ENCODE measurements at places on chromosomes 16 and 17.

- DNase-seq, result no peak
Observed at GRCh38 chr17:32609884-32610650, 123.3 kb downstream of the CDK5R1 start.

DNA sequence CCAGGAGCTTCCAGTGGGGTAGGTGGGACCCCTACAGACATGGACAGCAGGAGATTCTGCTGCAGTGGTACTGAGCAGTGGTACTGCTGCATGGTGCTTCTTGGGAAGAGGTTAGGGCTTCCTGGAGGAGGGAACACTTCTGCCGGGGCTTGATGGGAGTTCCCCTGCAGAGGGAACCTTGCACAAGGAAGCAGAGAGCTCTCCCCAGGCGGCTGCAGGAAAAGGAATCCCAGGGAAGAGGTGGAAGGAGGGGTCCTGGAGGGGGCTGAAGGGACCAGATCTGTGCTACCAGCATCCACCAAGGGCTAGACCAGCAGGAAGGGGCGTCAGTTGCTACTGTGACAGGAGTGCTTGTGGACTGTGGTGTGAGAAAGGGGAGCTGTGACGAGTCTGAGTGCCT, 10.6 kb downstream of the RIPOR1 start:
- DNase-seq, result no peak

GRCh38 chr16:2429771-2430663, 770 bp downstream of the CCNF start:
- no peak for DNase-seq

- DNase-seq, result peak; percentile 57
Observed at GRCh38 chr16:30875871-30876801, 17.7 kb downstream of the BCL7C start.

DNA sequence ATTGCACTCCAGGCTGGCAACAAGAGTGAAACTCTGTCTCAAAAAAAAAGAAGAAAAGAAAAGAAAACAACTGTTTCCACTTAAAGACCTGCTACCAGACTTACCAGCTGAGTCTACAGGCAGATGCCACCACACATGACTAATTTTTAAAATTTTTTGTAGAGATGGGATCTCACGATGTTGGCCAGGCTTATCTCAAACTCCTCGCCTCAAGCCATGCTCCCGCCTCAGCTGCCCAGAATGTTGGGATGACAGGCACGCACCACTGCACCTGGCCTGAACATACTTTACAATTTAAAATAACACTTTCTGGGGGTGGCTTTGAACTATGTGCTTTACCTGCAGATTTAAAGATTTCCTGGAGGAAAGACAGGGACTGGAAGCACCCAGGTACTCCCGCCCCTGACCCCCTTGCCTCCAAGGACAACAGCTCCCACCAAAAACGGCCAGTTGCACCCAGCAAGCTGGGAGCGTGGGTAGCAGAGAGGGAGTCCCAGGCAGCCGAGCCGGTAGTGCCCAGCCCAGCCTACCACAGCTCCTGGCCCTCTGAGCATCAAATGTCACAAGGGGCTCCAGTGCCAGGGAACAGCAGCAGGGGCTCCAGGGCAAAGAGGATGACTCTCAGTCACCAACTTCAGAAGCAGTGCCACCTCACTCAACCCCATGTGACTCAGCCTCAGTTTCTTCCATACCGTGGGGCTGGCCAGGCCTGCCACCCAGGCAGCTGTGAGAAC, 262.9 kb downstream of the PARN start:
- DNase-seq, result no peak

DNA sequence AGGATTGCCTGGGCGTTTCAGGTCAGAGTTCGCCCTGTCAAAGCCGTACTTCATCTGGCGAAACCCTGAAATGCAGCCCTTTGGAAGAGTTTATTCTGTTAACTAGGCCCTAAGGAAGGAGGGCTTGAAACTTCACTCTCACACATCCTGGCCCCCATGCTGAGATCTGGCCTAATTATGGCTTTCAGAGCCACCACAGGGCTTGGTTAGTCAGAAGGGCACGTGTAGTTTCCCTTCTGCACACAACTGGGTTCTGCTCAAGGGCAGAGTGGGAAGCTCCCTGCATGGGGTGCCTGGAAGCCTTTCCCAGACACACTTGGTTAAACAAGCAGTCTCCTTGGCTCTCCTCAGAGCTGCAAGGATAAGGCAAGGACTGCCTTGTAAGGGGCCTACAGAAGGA, 397.3 kb downstream of the SHISA9 start:
- DNase-seq, result no peak

DNA sequence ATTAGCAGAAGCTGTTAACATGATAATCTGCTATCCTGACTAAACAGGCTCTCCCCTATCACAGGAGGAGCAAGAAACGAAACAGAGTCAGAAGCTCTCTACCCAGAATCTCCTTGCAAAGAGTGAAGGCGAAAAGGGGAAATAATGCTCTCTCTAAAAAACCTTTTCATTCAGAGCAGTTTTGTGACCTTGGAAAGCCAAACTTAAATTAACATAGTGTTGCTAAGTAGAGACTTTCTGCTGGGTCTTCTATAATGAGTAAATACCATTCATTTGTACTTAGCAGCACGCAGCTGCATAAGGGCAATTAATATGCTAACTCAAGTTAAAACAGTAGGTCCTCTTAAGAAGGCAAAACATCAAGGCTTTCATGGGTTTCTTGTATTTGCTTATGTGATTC, 101.7 kb upstream of the GPR139 start:
- DNase-seq, result no peak

DNA sequence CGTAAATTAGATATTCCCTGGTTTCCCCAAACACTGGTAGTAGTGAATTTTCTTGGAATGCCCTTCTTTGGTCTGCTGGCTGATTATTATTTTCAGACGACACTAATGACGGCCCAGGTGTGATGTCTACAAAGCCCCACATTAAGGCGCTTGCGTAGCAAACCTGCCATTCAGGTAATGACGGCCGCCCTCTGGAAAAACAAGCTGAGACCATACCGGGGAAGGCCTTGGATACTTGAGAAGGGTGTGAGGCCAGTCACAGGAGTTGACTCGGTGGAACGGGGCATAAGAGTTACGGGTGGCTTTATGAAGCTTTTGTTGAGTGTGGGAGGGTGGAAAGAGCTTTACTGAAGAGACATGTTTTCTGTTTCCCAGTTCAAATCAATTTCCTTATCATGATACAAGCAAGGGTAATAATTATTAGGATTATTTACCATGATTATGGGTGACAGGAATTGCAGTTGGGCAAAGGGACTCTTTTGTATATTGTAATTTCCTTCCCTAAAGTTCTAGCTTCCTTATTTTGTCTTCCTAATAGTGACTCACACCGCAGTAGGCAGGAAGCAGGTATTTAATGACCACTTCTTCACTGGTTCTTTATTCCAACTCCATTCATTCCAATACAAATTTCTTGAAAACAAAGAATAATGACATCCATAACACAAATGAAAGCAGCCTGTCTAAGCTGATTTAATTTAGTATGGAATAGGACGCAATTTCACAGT, 24.8 kb downstream of the KRT23 start:
- no peak for DNase-seq

- no peak for DNase-seq
Observed at GRCh38 chr16:30054959-30055553, 10.5 kb upstream of the ALDOA start.

DNA sequence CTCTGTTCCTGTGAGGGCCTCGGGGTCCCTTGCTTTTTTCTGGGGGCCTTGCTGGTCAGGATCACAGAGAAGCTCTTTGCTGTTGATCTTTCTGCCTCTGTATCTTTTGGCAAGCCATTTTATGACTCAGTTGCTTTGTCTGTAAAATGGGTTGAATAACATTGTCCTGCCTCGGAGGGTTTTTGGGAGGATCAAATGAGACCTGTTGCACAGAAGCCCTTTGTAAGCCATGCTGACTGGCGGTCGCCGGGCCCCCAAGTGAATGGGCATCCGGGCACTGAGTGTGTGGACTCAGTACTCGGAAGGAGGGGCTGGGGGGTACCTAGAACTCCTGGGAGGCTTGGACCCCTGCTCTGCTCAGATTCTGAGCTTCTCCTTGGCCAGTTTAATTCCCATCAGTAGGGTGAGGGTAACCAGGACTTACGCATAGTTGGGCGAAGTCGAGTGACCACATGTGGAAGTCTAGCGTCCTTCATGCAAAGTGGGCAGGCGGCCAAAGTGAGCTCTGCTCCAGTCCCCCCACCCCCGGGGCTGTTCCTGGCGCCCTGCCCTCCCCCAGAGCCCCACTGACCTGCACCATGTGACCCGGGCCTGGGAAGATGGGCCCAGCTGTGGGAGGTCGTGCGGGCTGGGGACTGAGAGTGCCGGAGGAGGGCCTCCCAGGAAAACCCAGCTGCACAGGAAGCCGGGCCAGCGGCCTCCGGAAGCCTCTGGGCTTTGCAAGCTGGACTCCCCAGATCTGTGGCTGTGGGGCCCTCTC, 284.0 kb downstream of the SEC14L1 start:
- no peak for DNase-seq

DNA sequence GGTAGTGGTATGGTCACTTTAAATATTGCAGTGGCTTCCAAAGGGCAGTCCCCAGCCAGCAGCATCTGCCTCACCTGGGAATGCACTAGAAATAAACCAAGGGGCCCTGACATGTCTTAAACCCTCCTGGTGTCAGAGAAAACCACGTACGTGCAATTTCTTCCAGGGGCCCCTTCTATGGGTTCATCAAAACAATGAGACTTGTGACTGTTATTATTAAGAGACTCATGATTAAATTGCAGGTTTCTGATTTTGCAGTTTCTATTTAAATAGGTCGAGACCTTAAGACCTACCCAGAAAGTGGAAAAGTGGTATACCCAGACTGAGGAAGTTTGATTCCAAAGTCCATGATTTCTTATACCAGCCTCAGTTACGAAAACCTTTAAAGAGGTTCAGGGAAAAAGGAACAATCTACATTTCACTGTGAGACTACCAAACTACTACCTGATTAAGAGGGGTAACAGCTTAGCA, 746 bp upstream of the POLG2 start:
- no peak for DNase-seq

DNA sequence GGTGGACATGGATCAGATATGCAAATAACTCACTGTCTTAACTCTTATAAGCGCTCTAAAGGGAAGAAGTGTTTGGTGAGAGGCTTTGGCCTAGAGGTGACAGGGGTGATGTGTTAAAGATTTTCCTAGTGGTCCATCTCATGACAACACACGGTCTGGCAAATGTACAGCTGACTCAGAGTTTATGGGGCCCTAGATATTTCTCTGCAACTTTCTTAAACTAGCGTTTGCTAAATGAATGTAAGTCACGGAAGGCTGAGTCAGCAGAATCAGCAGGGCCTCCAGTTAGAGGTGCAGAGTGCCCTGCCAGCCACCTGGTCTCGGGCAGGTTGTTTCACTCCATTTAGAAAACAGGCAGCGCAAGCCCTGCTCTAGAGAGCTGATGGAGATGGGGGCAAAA, 40.1 kb downstream of the CLEC16A start:
- DNase-seq, result no peak

DNA sequence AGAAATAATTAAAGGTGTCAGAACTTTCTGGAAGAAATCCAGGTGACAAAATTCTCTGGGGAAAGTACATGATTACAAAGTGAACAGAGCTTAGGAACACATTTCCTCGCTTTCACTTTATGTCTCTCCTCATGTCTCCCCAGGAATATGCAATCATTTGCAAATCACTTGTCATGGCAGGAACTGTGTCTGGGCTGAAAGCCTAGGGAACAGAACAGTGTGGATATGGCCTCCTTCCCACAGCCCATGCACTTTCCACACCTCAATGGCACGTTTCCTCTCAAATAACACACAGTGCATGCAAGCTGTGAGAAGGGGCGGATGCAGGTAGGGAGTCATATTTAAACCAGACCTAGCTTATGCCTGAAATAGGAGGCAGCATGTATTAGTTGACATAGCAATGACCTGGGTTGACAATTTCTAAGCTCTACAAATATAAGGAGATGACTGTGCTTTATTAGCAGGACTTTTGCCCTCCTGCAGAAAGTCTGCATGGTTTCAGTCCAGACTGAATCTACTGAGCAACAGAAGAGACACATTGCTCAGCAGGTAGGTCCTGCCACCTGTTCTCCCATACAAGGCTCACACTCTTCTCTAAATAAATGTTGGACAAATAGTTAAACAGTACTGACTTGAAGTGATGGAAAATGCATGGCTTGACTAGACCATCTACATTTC, 236.0 kb upstream of the ELAC2 start:
- DNase-seq, result no peak

DNA sequence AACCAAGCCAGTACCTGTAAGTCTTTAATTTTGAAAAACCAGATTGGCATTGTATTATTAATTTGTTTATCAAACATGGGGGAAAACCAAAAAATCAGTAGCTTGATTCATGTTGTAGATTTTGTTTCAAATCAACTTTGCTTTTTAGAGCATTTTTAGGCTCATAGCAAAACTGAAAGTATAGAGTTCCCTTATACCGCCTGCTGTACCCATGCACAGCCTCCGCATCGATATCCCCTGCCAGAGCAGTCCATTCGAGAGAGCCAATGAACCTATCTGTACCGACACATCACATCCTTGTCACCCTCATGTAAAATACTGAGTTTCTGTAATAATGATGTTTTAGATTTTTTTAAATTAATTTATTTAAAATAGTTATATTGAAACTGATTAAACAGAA, 16.2 kb upstream of the MRC2 start:
- DNase-seq, result no peak

- DNase-seq, result no peak
Observed at GRCh38 chr17:37847811-37848331, 76.3 kb upstream of the TBC1D3K start.

DNA sequence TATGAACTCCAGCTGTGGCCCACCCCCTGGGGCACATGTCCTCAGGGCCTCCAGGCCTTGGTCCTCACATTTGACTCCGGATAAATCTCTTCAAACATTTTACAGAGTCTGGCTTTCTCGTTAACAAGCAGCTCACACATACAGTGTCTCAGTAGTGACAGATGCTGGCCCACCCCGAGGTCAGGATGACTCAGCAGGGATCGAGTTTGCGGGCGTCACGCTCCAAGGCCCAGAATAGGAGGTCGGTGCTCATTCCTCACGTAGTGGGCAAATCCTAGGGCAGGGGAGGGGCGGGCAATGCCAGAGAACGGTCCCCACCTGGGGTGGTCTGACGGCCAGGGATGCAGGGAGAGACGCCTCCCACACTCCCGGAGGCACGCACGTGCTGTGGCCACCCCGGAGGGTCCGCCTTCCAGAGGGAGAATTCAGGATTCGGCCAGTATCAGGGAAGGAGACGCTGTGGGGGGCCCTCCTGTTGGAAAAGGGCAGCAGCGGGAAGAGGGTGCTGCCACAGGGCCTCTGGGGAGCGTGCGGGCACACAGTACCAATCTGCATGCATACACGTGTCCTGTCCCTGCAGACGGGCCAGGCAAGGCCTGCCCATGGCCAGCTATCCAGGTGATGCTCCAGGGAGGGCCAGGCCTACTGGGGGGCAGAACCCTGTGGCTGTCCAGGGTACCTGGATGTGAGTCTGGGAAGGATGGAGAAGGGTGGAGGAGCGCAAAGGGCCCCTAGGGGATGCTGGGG, 8.6 kb downstream of the SLC7A5 start:
- no peak for DNase-seq

GRCh38 chr16:20372701-20373100, 20.2 kb upstream of the UMOD start:
- no peak for DNase-seq

DNA sequence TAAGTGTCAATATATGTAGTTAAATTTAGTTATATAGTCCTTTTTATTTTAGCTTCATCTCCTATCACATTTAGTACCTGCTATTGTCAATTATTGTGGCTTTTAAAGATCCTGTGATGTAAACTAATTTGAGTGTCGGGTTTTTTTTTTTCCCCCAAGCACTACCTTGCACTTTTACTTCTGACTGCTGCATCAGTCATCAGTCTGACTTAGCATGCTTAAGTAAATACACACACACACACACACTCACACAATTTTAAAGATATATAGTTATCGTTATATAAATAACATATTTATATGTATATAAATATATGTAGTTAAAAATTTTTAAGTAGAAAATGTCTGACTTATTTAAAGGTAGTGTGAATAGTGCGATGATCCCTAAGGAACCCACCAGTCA, 127.2 kb downstream of the BCAS3 start:
- no peak for DNase-seq

Data from stimulated activated naive B cell treated with anti-CD40 and anti-IgM and Interleukin-4, amounts not matched to agents 10 μg/mL and 1 μg/mL and 100 μg/mL, for 72 hours (primary cell).